Adipose tissue (tissue), 3 donors: ENCODE measurements at places on chromosomes 16 and 17. TPM values are rescaled to one million over a fixed set of nuclear protein-coding genes. Genes with fewer than 3 reads are reported as not detected.

The CTRB2 gene
- polyA plus RNA-seq, result 1.9 TPM

The CRISPLD2 gene
- polyA plus RNA-seq, result 77.0 TPM

The CEMP1 gene
- polyA plus RNA-seq, result 0.66 TPM

The TRIM72 gene
- 0.11 TPM for polyA plus RNA-seq

The TTYH2 gene
- polyA plus RNA-seq, result 3.1 TPM

The CCDC78 gene
- polyA plus RNA-seq, result 0.98 TPM

The HS3ST2 gene
- 3.3 TPM for polyA plus RNA-seq

The C16orf46 gene
- 0.94 TPM for polyA plus RNA-seq

The GLP2R gene
- 0.58 TPM for polyA plus RNA-seq

The PDILT gene
- not detected for polyA plus RNA-seq

The PSMD3 gene
- polyA plus RNA-seq, result 54.8 TPM

The KRTAP9-2 gene
- polyA plus RNA-seq, result not detected

The SCGB1C2 gene
- not detected for polyA plus RNA-seq

The GRAPL gene
- polyA plus RNA-seq, result 1.5 TPM
